Stimulated activated naive CD4-positive, alpha-beta T cell treated with Interleukin-2 at 50 U/mL for 16 hours (primary cell): ENCODE measurements at places on chromosomes 5 and 9.

DNA sequence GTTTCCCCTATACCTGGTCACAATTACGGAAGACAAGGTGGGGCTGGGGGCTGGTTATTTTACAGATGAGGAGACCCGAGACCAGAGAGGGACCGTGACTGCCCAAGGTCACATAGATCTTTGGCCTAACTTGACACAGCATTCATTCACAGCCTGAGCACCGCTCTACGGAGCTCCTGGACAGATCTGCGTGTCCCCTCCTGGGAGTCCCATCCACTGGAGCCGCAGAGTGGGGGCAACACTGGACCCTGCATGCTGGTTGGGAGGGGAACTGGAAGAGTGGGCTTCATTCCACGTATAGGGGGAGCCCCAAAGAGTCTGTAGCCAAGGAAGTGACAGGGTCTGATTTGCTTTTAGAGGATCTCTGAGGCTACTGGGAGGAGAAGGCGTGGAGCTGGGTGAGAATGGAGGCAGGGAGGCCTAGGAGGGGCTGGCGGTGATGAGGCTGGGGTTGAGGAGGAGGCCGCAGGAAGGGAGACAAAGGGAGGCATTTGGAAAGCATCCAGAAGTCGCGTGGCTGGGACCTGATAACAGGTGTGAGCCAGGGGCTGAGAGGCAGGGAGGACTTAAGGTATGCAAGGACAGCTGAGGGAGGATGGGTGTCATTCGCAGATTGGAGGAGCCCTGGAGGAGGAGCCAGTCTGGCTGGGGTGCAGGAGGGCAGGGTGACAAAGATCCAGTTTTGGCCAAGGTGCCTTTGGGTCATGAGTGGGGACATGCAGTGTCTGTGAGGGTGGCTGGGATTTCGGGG lies 64.3 kb upstream of the IER5L start:
- DNase-seq, result no peak

- no peak for DNase-seq
These were observed 23.4 kb upstream of the GABRP start for GRCh38 chr5:170760113-170760512.

- DNase-seq, result no peak
These were observed 396.0 kb upstream of the ZNF608 start for GRCh38 chr5:125142458-125142857.

- no peak for DNase-seq
These were observed 207.6 kb upstream of the CDKN2B start for GRCh38 chr9:22216730-22217172.

DNA sequence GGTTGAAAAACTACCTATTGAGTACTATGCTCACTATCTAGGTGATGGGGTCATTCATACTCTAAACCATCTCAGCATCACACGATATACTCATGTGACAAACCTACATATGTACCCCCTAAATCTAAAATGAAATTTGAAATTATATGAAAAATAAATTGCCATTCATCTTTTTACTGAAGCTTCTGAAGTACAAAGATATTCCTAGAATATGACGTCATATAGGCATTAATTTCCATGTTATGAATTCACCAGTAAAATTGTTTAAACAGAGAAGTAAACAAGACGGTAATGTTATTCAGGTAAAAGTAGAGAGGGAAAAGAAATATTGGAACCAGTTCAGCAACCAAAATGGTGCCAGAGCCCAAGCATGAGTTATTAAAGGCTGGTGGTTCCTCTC lies 173.0 kb downstream of the MRPS30 start:
- DNase-seq, result no peak

GRCh38 chr9:105355781-105356180 lies 92.1 kb upstream of the FSD1L start:
- no peak for DNase-seq

GRCh38 chr5:156850206-156850751 lies at the start of gene PPP1R2B:
TSS of gene PPP1R2B (plus strand) at chr5:156850295. CDS start at chr5:156850563, 268 bp downstream.
- DNase-seq, result no peak

DNA sequence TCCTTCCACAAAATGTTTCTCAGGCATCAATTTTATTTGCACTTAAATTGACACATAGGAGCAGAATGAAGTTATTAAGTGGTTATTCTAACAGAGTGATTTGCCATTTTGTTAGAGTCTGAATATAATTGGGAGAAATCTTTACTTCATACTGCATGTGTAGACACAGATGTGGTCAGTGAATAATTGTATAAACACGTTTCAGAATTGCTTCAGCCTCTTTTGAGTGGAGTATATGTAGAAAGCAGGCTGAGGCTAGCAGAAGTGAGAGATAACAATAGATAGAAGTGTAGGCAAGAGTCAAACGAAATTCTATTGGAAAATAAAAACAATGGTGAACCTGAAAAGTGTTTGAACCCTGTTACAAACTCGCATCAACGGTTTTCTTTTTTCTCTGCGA lies 270.7 kb downstream of the TMEM167A start:
- no peak for DNase-seq

DNA sequence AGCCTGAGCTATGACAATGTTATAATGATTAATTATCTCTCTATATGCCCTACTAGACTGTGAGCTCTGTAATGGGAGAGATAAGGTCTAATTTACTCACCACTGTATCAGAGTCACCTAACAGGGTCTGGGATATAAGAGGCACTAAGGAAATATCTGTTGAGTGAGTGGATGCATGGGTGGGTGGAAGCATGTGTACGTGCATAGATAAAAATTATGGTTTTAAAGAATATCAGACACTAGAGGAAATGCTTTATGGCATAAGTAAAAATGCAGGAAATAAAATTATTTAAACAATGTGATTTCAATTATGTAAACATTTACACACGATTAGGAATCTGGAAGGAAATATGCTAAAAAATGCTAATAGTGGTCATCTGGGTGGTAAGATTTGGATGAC lies 137.8 kb downstream of the SPOCK1 start:
- no peak for DNase-seq

GRCh38 chr5:74945561-74946165 lies 79.5 kb upstream of the FAM169A start:
- peak; percentile 6 for DNase-seq

GRCh38 chr5:143361438-143361837 lies 42.0 kb downstream of the NR3C1 start:
- no peak for DNase-seq

DNA sequence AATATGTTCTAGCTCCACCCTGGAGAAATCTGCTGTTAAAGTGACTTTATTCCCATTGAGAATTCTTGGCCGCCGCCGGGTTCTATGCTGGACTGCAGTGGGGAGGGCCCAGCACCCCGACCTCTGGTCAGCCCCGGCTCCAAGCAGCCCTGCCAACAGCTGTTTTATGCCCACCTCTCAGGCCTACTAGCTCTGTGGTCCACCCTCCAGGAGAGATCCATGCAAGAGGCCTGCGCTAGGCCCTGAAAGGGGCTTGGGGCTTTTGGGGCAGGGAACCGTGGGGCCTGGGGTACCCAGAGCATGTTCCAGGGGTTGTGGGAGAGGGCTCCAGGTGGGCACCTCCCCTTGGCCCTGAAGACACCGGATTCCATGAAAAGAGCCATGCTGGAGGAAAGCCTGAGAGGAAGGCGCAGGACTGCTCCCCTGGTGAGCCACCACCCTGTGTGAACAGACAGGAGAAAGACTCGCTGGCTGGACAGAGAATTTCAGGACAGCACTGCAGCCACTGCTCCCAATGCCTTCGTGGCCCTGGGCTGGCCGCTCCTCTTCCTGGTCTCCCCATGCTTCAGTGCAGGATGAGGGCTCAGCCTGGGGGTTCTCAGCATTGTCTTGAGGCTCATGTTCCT lies 44.6 kb upstream of the RUFY1 start:
- DNase-seq, result no peak
